Cardiac septum (tissue), 1 donor: ENCODE measurements at places on chromosomes 2 and 18. TPM values are rescaled to one million over a fixed set of nuclear protein-coding genes. Genes with fewer than 3 reads are reported as not detected.

DNA sequence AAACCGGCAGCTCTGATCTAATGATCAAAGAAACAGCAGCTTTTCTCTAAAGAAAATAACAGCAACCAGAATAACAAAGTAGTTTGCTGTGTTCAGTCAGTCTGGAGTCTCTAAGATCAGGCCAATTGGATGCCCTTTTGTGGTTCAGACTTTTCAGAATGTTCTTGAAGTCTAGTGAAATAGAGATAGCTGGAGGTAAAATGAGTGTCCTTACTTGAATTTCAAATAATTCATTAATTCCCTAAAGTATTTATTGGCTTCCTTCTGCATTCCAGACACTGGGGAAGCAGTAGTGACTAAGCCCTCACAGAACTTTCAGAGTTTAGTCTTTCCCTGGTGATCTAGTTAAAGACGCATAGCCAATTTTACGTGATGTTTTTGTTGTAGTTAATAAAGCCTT, 58.7 kb downstream of the C18orf54 start:
- no peak for DNase-seq

- no peak for DNase-seq
Observed at GRCh38 chr18:54852780-54853675, 24.8 kb downstream of the RAB27B start.

DNA sequence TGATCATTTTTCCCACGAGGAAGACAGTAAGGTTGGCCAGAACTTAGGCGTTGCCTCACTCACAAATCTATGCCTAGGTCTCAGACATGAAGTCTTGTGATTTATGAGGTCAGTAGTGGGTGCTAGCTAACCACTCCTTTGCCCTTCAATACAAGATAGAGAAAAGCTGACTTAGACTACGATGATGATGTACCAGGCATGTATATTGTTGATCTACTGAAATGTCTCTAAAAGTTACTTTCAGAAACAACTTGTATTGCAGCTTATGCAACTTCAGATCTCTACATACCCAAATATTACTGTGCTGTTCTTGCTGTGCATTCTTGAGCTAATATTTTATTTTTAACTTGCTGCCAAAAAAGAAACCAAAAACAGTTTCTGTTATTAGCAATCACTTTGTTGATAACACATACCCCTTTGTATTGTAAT, 30.6 kb downstream of the MAPRE2 start:
- DNase-seq: no peak

GRCh38 chr2:176780348-176780747, 432.2 kb upstream of the HNRNPA3 start:
- DNase-seq: no peak

DNA sequence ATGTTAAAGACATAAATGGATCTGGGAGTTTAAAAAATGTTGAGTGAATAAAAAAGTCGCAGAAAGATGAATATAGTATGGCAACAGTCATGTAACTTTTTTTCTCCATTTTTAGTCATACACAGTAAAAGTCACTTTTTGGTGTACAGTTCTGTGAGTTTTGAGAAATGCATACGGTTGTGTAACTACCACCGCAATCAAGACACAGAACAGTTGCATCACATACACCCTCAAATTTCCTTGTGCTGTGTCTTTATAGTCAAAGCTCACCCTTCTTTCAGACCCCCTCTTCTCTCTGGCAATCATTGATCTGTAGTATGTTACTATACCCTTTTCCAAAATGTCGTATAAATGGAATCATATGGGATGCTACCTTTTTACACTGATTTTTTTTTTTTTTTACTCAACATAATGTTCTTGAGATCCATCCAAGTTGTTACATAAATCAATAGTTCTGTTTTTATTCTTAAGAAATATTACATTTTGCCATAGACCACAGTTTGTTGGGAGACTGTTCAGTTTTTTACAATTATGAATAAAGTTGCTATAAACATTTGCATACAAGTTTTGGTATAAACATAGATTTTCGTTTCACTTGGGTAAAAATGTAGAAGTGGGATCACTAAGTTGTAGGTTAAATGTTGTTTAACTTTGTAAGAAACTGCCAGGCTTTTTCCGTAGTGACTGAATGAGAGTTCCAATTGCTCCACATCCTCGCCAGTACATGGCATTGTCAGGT, 35.4 kb upstream of the AGFG1 start:
- DNase-seq: no peak

The CYP27A1 gene
- 5.2 TPM for total RNA-seq

- DNase-seq: no peak
Observed at GRCh38 chr2:173578404-173579107, 223.9 kb downstream of the CDCA7 start.

The OR6B2 gene
- total RNA-seq: not detected
